Osteocyte (in vitro differentiated cells): ENCODE measurements at places on chromosomes 5 and 9. TPM values are rescaled to one million over a fixed set of nuclear protein-coding genes. Genes with fewer than 3 reads are reported as not detected.

DNA sequence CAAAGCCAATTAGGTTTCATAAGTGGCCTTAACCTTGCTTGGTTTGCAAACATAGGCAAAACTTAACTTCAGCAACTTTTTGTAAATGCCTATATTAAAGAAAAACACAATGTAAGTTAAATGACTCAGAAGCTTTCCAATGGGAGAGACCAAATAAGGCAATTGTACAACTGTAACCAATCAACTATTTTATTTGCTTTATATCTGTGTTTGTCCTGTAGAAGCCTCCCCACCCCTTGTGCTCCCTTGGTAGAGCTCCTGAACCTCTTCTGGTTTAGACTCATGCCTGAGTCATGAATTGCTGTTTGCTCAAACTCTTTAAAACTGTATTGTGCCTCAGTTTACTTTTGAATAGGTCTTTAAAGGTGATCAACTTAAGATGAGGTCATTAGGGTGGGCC, 3.0 kb upstream of the C1QTNF3 start:
- no peaks in the 10 kb centered on the region for H3K27me3 ChIP-seq
- no peak for DNase-seq
- H3K27ac ChIP-seq: peak overlapping the region; percentile 29
- peaks cover 2% of the 10 kb centered on the region for H3K36me3 ChIP-seq

DNA sequence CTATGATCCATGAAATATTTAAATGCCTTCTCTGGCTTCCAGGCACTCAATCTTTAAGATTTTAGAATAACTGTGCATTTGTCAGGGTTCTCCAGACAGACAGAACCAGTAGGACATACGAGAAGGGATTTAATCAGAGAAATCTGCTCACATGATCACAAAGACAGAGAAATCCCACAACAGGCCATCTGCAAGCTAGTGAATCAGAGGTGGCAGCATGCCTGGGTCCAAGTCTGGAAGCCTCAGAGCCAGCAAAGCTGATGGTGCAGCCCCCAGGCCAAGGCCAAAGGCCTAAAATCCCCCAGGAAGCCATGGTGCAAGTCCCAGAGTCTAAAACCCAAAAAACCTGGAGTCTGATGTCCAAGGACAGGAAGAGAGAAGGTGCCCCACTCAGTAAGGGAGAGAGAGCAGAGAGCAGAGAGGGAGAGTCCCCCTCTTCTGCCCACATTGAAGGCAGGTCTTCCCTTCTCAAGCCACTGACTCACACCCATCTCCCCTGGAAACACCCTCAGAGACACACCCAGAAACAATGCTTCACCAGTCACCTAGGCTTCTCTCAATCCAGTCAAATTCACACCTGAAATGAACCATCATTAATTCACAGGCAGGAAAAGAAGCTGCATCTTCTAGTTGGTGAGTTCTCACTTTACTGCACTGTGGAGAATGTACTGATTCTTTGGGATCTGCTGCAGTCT, 48.7 kb downstream of the CAMSAP1 start:
- H3K4me3 ChIP-seq: no peak overlapping the region
- H3K4me1 ChIP-seq: peaks cover 3% of the 10 kb centered on the region
- peaks cover 19% of the 10 kb centered on the region for H3K36me3 ChIP-seq
- no peak overlapping the region for H3K27ac ChIP-seq
- no peak for DNase-seq

DNA sequence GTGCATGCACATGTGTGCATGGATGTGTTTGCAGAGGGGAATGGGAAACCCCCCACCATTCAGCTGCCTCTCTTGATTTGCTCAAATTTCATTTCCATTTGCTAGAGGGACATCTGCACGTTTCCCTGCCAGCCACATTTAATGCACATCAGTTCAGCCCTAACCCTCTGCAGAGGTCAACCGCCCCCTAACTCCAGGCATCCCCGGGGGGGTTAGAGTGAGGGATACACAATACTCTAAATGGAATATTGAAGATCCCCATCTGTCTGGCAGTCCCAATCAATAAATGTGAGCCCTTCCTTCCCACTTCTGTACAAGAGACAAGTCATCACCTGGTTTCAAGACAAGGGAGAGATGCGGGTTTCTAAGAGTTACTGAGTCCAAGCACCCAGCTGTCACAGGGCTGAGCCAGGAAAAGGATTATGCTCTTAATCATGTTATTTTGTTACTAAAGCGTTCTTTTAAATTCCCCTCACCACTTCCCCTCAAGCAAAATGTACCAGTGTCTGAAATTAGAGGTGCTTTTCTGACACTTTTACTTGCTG, 134.1 kb downstream of the SEMA6A start:
- no peak overlapping the region for H3K27ac ChIP-seq
- no peak overlapping the region for H3K4me3 ChIP-seq
- H3K4me1 ChIP-seq: no peaks in the 10 kb centered on the region
- no peaks in the 10 kb centered on the region for H3K36me3 ChIP-seq
- H3K27me3 ChIP-seq: no peaks in the 10 kb centered on the region
- no peak for DNase-seq

DNA sequence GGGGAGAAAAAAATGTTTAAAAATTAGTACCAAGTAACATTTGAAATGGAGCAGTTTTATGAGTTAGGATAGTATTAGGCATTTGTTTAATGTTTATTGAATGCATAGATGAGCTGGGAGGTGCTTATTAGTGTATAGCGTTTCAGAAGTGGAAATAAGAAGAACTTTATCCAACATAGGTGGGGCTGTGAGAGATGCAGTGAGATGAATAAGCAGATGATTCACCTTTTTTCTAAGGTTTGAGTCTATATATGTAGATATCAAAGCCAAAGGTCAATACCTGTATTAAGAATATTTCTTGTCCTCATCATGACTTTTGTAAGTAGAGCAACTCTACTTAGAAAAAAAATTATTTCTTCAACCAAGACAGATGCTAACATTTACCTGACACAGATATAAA, 54.6 kb upstream of the POU4F3 start:
- peak overlapping the region; percentile 58 for H3K27ac ChIP-seq
- no peaks in the 10 kb centered on the region for H3K27me3 ChIP-seq
- peaks cover 18% of the 10 kb centered on the region for H3K36me3 ChIP-seq
- no peak overlapping the region for H3K4me3 ChIP-seq

- H3K36me3 ChIP-seq: no peaks in the 10 kb centered on the region
- no peak for DNase-seq
- no peaks in the 10 kb centered on the region for H3K27me3 ChIP-seq
- H3K4me1 ChIP-seq: no peaks in the 10 kb centered on the region
These were observed 139.9 kb downstream of the PIP5K1B start for GRCh38 chr9:68844631-68845612.

DNA sequence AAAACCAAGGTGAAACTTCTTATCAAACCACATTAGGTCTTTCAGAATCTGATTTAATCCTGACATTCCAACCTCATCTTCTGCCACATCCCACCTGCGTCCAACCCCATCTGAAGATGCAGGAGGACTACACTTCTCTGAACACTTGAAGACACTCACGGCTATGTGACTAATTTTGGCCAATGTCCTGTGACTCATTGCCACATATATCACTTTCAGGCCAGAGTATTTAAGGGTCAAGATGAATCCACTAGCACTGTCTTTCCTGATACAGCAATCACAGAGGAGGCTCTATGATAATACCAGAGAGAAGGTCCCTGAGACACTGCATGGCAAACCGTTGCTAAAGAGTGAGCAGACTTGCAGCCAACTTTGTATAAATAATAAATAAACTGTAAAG, 323.4 kb downstream of the NR2F1-AS1 start:
- no peaks in the 10 kb centered on the region for H3K4me1 ChIP-seq
- H3K27me3 ChIP-seq: no peaks in the 10 kb centered on the region
- H3K27ac ChIP-seq: no peak overlapping the region
- no peaks in the 10 kb centered on the region for H3K36me3 ChIP-seq

GRCh38 chr9:127983847-127984289, 3.1 kb upstream of the EEIG1 start:
- DNase-seq: no peak
- H3K36me3 ChIP-seq: no peaks in the 10 kb centered on the region
- no peak overlapping the region for H3K4me3 ChIP-seq
- no peaks in the 10 kb centered on the region for H3K27me3 ChIP-seq
- H3K27ac ChIP-seq: no peak overlapping the region

DNA sequence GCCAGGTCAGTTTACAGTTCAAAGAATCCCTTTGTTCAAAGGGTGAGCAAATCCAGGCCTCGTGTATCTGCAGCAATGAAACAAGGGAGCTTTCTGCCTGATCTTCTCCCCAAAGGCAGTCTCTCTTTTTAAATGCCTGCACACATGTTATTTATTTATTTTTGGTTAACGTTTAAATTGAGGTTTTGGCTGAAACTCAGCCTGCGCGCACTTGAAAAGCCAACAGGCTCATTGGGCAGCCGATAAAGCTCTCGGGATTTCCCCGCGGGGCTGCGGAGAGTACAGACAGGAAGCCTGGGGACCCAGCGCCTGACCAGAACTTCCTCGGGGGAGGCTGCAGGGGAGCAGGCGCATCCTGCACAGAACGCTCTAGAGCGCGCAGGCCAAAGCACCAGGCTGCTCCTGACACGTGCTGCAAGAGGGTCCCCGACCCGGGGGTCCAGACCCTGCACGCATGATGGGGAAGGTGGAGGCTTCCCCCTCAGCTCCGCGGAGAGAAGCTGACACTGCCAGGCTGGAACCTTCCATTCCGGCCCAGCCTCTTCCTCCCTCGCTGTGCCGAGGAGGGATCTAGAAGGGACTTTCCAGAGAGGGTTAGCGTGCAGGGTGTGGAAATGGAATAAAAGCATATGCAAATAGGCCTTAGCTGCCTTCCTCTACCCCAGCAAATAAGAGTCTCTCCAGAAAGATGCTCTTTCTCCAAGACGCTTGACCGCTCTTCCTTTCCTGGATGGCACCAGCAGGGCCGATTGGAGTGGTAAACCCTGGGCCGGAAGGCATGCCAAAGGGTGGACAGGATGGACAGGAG, 46.1 kb downstream of the PTTG1 start:
- peaks cover 4% of the 10 kb centered on the region for H3K4me1 ChIP-seq
- H3K36me3 ChIP-seq: no peaks in the 10 kb centered on the region
- H3K4me3 ChIP-seq: no peak overlapping the region
- DNase-seq: no peak

DNA sequence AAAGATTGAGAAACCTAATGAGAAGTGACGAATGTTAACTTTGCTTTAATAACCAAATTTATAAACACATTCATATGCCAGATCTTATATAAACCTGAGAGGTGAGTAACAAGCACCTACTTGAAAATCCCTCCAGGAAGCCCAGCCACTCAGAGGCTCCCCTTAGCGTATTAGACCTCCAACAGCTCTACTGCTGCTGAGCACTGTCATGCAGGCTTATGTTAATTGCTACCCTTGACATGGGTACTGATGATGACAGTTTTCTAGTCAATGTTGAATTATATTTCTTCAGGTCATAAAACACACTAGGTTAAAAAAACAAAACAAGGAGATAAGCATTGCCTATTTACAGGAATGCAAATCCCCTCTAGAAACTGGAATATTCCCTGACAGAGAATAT, 161.2 kb downstream of the MPDZ start:
- no peak overlapping the region for H3K4me3 ChIP-seq
- peaks cover 39% of the 10 kb centered on the region for H3K36me3 ChIP-seq
- peaks cover 8% of the 10 kb centered on the region for H3K4me1 ChIP-seq
- no peak overlapping the region for H3K27ac ChIP-seq

ARL14EPL gene
- total RNA-seq: not detected in 2 replicates

DNA sequence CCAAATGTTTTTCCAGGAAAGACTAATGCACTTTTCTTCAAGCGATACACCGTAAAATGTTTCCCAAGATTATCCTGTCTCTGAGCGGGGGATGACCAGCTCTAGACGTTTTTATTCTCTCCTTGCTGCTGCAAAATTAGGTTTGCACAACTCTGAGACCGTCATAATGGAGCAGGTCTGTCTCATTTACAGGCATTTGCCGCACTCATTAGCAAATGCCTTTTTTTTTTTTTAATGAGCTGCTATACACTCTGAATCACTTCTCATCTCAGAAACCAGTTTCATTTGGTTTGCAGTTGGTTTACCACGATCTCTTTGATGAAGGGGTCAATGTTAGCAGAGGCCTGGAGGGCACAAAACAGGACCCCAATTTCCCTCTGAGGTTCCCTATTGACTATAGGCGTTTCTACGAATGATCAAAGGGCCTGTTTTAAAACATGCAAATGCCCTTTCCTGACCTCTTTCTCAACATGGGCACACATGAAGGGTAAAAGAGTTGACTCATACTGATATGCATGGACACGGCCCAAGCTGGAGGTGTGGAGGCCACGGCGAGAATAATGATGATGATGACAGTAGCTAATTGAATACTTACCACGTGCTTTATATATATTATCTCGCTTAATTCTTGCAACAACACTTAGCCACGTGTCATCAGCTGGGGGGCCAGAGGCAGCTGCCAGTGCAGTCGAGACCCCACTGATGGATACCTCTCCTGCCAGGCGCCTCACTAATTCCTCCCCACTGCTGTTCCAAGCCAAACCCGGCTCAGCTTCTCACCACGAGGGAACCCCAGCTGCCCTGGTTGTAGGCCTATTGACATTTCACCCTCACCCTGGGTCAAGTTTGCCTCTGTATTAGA, 89.9 kb upstream of the PTCH1 start:
- peaks cover 9% of the 10 kb centered on the region for H3K27me3 ChIP-seq
- H3K4me3 ChIP-seq: no peak overlapping the region
- peaks cover 3% of the 10 kb centered on the region for H3K4me1 ChIP-seq
- no peaks in the 10 kb centered on the region for H3K36me3 ChIP-seq
- no peak for DNase-seq

CACFD1 gene
- total RNA-seq: 28.9 and 29.3 TPM in 2 replicates

ADAMTS19 gene
- 0.08 TPM in 1 of 2 replicates, not detected in the other for total RNA-seq

DNA sequence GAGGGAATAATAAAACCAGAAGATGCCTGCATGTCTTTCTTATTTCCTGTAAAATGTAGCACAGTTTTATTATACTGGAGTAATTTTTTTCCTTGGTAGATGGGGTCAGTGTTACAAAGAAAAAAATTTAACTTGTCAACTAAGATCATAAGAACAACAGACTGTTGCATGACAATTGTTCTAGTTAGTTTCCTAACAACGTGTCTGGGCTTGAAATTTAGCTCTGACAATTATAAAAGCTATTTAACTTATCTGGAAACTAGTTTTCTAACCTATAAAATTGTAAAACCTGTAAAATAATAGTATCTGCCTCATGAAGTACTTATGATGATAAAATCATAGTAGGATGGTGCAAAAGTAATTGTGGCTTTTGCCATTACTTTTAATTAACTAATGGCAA, 4.9 kb downstream of the SHOC1 start:
- H3K36me3 ChIP-seq: peaks cover 8% of the 10 kb centered on the region
- no peaks in the 10 kb centered on the region for H3K4me1 ChIP-seq
- H3K4me3 ChIP-seq: no peak overlapping the region
- H3K27me3 ChIP-seq: no peaks in the 10 kb centered on the region

DNA sequence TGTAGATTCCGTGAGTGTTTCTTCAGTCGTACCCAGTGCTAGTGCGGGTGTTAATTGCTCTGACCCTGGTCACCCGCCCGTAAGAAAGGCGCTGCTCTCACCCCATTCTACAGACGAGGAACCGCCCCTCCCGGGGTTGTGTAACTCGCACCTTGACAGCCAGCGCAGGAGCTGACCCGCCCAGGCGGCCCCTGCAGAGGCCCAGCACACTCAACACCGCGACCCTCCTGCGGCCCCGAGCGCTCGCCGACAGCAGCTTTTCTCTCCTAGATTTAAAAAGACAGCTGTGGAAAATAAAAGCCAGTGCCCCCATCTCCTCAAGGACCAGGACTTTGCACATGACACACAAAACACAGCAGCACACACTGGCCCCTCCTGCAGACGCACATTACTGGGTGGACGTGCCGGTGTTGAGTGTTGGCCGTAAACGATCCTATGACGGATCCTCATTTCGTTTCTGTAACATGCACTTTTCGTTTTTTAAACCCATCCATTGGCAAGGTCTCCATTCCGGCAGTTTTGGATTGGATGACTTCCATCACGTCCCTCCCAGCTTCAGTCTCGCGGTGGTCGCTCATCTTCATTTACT, 22.9 kb downstream of the OR2V2 start:
- H3K4me3 ChIP-seq: peak overlapping the region; percentile 62
- no peak for DNase-seq
- H3K27me3 ChIP-seq: peaks cover 76% of the 10 kb centered on the region

OGN gene
- 3.9 and 5.5 TPM in 2 replicates for total RNA-seq
